ENCODE measurements at places on chromosomes 3 and 15.
A peak's percentile ranks its signal among the peaks of the same experiment; 100 is the strongest.

DNA sequence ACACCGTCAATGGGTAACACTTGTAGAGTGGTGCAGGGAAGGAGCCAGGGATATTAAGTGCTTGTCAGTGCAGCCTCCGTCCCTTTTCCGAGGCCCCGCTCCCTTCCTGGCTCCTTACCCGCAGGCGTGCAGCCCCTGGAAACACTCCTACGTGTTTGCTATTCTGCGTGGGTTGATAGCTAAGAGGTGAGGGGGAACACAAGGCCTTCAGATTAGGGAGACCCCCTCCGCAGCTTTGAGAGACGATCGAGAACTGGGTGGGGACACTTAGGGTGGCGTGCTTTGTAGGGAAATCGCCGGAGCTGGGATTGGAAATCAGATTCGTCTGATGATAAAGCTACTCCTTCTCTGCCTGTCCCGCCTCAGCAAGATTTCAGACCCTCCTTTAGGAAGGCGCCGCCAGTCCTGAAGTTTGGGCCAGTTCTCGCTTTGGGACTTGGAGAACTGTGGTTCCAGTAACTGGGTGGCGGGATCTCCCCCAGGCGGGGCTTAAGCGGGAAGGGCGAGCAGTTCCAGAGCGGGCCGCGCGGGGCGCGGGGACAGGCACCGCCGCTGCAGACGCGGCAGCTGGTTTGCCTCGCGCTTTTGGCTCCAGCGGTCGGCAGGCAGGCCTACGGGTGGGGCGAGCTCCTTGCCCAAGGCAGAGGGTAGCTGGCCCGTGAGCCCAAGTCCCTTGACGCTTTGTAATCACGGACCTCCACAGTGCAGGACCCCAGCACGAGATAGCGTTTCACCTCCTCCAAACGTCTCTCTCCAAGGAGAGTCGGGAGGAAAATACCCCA lies 8.0 kb upstream of the FAM107A start:
- DNase-seq = peak; percentile 86

- DNase-seq = no peak
Measured at GRCh38 chr15:48541341-48542278, 103.9 kb downstream of the FBN1 start.

GRCh38 chr15:65311760-65312159 lies 7.3 kb downstream of the RNU5B-1 start:
- DNase-seq = no peak

GRCh38 chr15:55846116-55846707 lies 103.3 kb upstream of the PRTG start:
- DNase-seq = no peak

GRCh38 chr3:137514853-137515252 lies 249.3 kb upstream of the SOX14 start:
- DNase-seq = no peak

DNA sequence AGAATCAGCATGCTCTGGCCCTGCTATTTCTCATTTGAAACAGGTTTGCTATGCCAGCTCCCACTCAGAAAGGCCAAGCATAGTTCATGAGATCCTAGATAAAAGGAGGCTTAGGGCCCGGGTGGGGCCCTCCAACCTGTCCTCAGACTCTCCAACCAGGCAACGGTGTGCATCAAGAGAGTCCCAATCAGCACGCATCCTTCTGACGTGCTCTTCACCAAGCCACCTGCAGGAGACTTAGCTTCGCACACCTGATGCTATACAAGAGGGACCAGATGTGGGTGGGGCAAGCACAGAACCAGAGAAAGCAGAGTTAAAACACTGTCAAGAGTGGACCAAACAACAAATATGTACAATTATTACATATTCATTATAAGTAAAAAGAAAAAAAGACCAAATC lies 17.3 kb downstream of the STIMATE start:
- DNase-seq = no peak

GRCh38 chr3:30760040-30760695 lies 134.3 kb downstream of the GADL1 start:
- no peak for DNase-seq

- DNase-seq = no peak
Measured at GRCh38 chr3:193831495-193832455, 238.8 kb downstream of the OPA1 start.

Measured in right forelimb (tissue), 1 donor.